ENCODE measurements at places on chromosomes 12 and 14.

GRCh38 chr14:67221982-67222328 lies 19.3 kb upstream of the PALS1 start:
- DNase-seq, result no peak

GRCh38 chr12:28290262-28290661 lies 100.0 kb downstream of the CCDC91 start:
- DNase-seq, result no peak

DNA sequence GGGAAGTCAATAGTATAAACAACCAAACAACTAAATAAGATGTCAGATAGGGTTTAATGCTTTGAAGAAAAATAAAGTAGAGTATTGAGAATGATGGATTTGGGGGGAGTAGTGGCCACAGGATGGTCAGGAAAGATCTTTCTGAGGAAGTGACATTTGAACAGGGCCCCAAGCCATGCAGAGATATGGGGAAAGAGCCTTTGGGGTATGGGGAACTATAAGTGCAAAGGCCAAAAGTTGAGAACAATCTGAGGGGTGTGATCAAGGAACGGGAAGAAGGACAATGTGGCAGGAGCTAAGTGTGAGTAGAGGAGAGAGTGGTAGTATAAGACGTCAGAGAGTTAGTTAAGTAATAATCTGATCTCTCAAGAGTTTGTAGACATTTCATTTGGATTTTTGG lies 1.3 kb downstream of the MRPS35 start:
- DNase-seq, result no peak

DNA sequence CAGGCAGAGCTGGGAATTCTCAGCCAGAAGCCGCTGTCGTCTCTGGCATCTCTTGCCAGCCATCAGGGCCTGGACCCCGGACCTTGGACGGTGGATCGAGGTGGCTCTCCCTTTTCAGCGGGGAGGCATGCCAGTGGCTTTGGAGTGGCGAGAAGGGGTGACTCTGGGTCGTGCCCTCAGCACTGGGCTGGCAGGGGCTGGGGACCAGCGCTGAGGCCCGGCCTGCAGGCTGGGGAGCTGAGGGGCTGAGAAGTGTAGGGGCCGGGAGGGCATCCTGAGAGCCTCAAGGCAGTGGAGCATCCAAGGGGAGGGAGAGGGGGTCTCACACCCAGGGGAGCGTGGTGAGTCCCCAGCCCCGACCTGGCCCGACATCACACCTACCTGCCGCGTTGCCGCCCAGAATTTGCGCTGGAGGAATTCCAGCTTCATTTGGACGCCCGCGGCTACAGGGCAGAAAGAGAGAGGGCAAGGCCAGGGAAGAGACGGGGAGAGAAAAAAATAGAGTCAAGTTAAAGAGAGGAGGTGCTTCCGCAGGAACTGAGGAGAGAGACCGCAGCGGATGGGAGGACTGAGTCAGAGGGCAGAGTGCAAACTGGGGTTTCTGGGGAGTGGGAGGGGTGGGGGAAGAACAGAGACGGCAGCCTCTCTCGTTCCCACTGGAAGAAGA lies 9.0 kb upstream of the LRTM2 start:
- peak; percentile 22 for DNase-seq

DNA sequence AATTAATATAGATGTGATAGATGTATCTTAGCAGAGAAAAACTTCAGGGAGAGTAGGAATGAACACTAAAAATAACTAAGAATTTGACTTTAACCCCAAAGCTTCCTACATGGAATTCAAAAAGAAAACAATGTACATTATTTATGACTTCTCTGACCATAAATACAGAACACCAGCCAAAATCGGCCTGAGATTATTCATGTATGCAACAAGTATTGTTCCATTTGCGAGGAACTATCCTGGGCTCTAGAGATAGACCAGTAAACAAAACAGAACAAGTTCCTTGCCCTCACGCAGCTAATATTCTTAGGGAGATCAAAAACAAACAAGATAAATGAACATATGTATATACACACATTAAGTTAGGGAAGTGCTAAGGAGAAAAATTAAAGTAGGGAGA lies 432.3 kb upstream of the SOX5 start:
- DNase-seq, result no peak

GRCh38 chr12:53927220-53928029 lies 11.2 kb upstream of the HOXC13 start:
- no peak for DNase-seq

GRCh38 chr14:76773188-76773885 lies 12.1 kb downstream of the VASH1 start:
- no peak for DNase-seq

GRCh38 chr12:89383235-89384049 lies 31.1 kb upstream of the DUSP6 start:
- no peak for DNase-seq

- no peak for DNase-seq
These were observed 586.8 kb upstream of the LMO3 start for GRCh38 chr12:17192721-17193120.

DNA sequence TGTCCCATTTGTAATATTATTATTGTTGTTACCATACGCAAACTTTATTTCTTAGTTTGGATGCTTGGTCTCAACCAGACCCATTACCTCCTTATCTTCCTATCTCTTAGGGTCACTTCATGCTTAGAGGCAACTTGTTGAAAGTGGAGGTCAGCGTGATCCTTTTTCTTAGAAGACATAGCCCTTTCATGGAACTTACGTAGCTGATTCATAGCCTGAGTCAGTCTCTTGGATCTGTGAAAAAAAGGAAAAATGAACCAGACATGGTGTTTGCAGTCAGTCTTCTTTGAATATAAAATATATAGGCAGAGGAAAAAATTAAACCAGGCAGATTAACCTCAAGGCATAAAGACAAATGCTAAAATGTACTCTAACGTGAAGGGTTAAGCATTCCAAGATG lies 613.7 kb downstream of the DIO2 start:
- no peak for DNase-seq

- no peak for DNase-seq
These were observed 3.3 kb upstream of the KCNA5 start for GRCh38 chr12:5040368-5040767.

- DNase-seq, result no peak
These were observed 74.0 kb downstream of the PDE3A start for GRCh38 chr12:20442322-20442721.

DNA sequence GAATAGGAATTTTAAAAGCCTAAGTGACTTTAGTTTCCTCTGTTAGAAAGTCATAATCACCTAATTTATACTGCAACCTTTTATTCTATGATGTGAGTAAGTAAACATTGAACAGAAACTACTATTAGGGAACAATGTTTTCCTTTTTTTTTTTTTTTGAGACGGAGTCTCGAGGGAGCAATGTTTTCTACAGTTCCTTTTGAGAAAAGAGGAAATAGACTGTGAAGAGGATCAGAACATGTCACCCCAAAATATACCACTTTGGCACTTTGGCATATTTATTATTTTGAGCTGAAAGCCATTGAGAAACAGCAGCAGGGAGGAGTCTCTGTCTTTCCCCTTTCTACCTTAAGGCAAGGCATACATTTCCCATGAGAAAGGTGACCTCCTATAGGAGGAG lies 162.7 kb upstream of the CNOT2 start:
- no peak for DNase-seq

DNA sequence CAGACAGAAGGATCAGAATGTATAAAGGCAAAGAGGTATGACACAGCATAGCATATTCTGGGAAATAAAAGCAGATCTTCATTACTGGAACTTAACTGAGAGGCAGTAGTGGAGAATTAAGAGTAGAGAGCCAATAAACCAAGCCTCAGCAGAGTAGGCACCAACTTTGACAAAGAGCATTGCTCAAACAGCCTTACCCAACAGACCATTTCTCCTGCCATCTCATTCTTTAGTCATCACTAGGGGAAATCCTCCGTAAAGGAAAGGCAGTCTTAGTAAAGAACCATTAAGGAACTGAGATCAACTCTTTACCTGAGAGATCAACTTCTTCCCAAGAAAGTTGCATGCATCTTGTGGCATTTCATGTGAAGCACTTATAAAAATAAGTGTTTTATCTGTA lies 36.6 kb downstream of the SENP1 start:
- DNase-seq, result no peak

- DNase-seq, result no peak
These were observed 1.9 kb downstream of the RIMKLB start for GRCh38 chr12:8699714-8700113.

DNA sequence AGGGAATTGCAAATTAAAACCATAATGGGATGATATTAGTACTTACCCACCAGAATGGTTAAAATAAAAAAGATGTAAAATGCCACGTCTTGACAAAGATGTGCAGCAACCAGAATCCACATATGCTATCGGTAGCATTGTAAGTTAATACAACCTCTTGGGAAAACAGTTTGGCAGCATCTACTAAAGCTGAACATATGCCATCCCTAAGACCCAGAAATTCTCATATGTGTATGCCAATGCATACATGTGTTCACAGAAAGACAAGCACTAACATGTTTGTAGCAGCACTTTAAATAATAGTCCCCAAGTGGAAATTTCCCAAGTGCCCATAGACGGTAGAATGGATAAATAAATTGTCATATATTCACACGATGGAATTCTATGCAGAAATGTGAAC lies 28.3 kb upstream of the SLC5A8 start:
- DNase-seq, result no peak

Data from activated CD4-positive, alpha-beta T cell treated with anti-CD3 and anti-CD28 coated beads for 24 hours (primary cell).